ENCODE measurements at places on chromosomes 4 and X. TPM values are rescaled to one million over a fixed set of nuclear protein-coding genes. Genes with fewer than 3 reads are reported as not detected.

- no peak for DNase-seq
These were observed 46.6 kb upstream of the DHX15 start for GRCh38 chr4:24630937-24631336.

DNA sequence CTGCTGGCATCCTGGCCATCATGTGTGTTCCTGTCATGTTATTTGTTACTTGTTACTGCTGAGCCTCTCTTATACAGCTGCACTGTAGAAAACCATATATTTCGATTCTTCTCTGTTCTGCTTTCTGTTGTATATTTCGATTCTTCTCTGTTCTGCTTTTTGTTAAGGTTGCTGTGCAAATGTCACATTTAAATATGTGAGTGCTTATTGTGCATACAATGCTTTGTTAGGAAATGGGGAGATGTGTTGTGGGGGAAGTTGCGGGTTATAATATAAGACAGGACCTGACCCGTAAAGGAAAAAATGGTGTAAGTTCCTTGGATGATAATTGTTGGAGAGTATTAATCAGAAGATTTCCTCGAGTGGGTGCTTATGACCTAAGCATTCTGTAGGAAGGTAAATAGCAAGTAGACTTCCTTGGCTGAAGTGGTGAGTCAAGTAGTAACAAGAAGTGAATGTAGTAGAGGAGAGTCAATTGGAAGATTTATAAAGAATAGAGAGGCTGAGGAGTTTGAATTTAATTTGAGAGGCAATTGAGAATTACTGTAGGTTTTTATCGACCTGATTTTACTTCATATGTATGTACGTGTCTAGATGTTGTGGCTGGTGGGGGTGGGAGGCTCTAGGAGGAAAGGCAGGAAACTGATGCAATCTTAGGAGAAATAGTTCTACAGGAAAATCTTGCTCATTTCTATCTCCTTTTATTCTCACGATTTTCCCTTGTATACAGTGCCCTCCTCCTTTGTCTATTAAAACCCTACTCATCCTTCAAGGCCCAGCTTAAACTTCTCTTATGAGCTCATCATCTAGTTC lies 8.5 kb downstream of the OGT start:
- DNase-seq: no peak

- no peak for DNase-seq
These were observed 5.1 kb downstream of the P2RY4 start for GRCh38 chrX:70254909-70255308.

- DNase-seq: no peak
These were observed 492 bp upstream of the SLIT2 start for GRCh38 chr4:20251031-20251795.

- DNase-seq: no peak
These were observed 61.0 kb downstream of the RASGEF1B start for GRCh38 chr4:81410680-81411079.

The FGG gene
- not detected for total RNA-seq

The ZCCHC12 gene
- total RNA-seq: 2.8 TPM

The PAGE2 gene
- total RNA-seq: not detected

The KDR gene
- total RNA-seq: 0.12 TPM
